ENCODE measurements at places on chromosomes 7 and 10. TPM values are rescaled to one million over a fixed set of nuclear protein-coding genes. Genes with fewer than 3 reads are reported as not detected.
A peak's percentile ranks its signal among the peaks of the same experiment; 100 is the strongest.

DNA sequence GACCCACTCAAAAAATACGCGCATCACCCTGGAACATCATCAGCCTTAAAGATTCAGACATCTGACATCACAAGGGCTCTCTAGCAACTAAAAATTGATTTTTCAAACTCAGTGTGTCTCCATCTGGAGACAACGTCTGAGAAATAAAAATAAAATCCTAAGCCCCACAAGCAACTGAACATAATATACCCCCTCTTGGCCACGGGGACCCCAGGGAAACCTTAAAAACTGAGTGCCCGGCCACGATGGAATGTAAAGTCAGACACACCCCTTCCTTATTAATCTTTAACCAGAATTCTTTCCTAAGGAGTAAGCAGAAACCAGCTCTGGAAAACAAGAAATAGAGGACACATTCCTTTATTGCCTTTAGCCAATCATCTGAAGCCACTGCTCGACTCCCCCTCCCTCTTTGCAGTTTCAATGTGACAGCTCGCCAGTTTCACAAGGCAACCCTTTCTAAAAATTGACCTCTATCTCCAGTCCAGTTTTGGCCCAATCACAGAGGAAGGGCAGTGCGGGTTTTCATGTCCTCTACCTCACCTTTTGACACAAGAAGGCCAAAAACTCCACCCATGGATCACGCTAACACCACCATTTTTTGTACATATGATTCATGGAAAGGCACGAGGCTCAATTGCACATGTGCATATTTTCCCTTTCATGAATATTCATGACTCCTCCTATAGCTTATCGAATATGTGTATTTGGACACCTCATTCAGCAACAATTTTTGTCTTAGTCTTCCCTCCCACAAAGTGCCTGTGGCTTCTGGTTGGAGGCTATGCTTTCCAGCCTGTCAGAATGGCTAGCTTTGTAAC is 24.2 kb downstream of the IFIT3 start:
- DNase-seq = peak; percentile 89

DNA sequence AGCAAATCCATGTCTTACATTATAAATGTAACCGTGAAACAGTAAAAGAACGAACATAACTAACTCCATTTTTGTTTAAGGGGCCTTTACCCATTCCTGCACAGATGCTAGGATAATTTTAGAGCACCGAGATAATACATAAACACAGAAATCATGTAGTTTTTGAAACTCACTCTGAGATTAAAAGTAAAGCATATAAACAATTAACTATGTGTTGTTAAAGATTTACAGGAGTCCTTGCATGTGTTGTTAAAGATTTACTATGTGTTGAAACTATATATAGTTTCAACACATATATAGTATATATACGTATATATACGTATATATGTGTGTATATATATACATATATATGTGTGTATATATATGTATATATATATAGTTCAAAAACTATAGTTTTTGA is 7.2 kb upstream of the CALML3 start:
- DNase-seq = no peak

- no peak for DNase-seq
Measured at GRCh38 chr10:99551158-99551557, 18.4 kb downstream of the NKX2-3 start.

GRCh38 chr10:29663718-29664117 is 28.9 kb upstream of the SVIL start:
- no peak for DNase-seq

DNA sequence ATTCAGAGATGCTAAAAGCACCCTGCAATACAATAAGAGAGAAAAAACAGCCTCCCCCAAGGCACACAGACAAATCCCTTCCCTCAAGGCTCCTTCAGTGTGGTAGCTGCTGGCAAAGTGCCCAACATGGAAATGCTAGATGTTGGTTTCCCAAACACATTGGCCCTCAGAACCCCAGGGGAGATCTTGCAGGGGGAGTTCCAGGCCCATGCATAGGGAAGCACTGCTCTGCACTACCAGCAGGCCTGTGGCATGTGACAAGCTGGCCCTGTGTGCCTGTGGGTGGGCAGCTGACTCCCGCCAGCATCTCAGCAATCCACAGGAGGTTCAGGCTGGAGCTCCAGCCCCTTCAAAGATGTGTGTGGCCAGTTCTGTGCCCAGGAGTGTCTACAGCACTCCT is 16.8 kb upstream of the CSGALNACT2 start:
- DNase-seq = no peak

DNA sequence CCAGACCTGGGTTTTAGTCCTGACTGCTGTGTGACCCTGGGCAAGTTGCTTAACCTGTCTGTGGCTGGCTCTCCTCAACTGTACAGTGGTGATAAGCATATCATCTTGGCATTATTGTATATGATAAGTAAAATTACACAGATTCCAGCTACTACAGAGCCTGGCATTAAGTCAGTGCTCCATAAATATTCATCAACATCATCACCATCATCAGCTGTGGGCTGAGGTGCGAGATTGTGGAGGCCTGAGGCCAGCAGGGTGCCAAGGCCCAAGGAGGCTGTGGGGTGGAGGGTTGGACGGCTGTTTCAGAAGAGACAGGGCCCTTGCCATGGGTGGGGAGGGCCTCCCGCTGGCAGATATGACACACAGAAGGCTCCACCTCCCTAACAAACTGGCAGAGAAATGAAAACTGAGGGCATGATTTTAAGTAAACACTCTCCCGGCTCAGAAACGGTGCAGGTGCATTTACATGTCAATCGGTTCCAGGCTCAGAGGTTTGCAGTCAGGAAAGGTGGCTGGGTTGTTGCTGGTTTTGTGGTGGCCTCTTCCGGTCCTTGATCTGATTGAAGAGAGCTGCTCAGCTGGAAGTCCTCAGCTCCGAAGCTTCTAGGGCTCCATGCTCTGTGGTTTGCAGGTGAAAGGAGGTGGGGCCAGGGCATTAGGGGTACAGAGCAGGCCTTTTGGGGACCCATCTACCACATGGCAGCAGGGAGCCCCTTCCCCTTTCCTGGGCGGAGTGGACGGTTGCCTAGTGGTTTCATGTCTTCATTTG is 10.2 kb downstream of the CRYGN start:
- no peak for DNase-seq

DNA sequence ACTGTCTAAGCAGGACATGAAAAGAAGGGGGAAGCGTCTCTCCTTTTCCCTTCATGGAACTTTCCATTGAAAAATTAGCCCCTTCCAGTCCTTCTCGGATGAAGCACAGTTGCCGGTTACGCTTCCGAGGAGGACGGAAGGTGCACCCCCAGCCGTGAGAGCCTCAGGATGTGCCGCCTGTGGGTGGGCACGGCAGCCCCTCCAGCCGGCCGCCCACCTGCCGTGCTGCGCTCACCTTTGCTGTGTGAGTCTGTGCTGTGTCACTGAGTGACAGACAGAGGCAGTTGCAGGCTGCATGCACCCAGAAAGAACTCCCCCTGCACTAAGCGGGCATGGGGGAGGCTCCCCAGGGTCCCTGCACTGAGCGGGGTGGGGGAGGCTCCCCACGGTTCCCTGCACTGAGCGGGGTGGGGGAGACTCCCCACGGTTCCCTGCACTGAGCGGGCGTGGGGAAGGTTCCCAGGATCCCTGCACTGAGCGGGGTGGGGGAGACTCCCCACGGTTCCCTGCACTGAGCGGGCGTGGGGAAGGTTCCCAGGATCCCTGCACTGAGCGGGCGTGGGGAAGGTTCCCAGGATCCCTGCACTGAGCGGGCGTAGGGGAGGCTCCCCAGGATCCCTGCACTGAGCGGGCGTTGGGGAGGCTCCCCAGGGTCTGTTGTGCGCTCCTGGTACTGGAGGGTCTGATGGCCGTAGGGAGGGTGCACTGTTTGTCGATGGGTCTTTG is 74.2 kb downstream of the DNAJB6 start:
- no peak for DNase-seq

- peak; percentile 63 for DNase-seq
Measured at GRCh38 chr10:72337039-72337629, 17.6 kb downstream of the DNAJB12 start.

GRCh38 chr10:49289480-49289879 is 9.5 kb upstream of the C10orf71 start:
- no peak for DNase-seq

DNA sequence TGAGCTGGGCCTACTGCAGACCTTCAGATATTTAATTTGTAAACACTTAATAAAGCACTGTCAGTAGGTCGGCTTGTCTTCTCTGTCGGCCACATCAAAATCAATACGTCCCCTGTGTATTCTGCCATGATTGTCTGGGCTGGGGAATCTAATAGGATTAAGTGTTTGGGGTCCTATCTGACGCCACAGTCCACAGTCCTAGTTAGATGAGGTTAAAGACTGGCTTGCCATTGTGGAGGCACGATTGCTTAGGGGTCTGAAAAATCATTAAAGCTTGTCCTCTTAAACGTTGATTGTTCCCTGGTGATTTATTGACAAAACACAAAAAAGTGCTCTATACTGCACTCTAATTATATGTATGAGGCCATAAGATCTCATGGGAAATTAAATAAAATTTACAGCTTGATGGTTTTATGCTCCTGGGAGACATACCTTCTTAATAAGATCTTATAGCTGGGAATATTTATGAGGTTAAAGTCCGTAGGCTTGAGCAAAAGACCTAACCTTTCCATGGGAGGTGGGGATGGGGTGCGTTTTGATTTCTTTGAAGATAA is 650.3 kb upstream of the GALNT17 start:
- no peak for DNase-seq

DNA sequence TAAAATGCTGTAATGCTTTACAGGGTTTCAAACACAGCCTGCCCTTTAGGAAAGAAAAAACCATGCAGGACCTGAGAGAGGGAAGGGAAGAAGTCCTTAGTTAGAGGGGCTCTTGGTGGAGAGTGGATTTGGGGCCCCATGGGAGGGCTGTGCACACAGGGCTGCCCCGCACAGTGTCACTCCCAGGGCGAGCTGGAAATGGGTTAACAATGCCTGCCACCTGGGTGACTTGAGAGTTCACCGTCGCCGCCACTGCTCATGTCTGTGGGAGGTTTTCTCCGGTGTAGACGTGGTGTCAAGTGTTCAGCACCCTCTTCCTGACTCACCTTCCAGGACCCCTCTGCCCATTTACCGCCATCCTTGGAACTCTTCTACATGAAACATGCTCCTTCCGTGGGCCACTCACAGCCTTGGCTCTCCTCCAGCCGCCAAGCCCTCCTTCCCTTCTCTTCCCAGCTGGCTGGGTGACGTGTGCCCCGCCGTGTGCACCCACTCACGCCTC is 686.4 kb downstream of the SDK1 start:
- no peak for DNase-seq

GRCh38 chr10:129102906-129103693 is 363.9 kb upstream of the MGMT start:
- no peak for DNase-seq

DNA sequence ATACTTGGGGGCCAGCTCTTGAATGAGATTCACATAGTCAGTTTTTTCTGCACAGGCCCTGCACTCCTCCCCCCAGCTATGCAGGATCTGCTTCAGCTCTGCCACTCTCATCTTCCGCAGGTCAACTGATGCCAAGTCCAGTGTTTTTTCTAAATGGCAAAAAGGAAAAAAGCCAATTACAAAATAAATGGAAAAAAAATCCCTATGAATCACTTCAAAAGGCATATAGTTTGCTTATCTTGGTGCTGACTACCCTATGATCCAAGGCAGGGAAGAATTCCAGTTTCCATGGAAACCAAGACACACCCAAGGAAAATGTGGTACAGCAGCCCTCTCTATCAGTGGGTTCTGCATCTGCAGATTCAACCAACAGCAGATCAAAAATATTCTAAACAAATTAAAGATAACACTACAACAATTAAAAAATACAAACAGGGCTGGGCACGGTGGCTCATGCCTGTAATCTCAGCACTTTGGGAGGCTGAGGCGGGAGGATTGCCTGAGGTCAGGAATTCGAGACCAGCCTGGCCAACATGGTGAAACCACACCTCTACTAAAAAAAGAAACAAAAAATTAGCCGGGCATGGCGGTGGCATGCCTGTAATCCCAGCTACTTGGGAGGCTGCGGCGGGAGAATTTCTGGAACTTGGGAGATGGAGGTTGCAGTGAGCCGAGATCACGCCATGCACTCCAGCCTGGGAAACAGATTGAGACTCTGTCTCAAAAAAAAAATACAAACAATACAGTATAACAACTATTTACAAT is 17.6 kb downstream of the CDNF start:
- DNase-seq = no peak

Gene CRHR2
- polyA plus RNA-seq = not detected

Gene RADIL
- polyA plus RNA-seq = 0.05 TPM

Gene CYP26A1
- polyA plus RNA-seq = 0.15 TPM

Gene ZNF487
- 6.6 TPM for polyA plus RNA-seq

Gene SLC4A2
- polyA plus RNA-seq = 51.9 TPM

Gene CNPY1
- polyA plus RNA-seq = not detected

Gene ITPRID1
- not detected for polyA plus RNA-seq

Gene CCDC3
- not detected for polyA plus RNA-seq

Gene HTRA1
- polyA plus RNA-seq = 0.18 TPM

Gene CBLL1
- polyA plus RNA-seq = 8.8 TPM

Gene ZNF488
- polyA plus RNA-seq = 0.10 TPM

Gene CCDC146
- 4.1 TPM for polyA plus RNA-seq
